ENCODE measurements at places on chromosomes 5 and 9. TPM values are rescaled to one million over a fixed set of nuclear protein-coding genes. Genes with fewer than 3 reads are reported as not detected.

DNA sequence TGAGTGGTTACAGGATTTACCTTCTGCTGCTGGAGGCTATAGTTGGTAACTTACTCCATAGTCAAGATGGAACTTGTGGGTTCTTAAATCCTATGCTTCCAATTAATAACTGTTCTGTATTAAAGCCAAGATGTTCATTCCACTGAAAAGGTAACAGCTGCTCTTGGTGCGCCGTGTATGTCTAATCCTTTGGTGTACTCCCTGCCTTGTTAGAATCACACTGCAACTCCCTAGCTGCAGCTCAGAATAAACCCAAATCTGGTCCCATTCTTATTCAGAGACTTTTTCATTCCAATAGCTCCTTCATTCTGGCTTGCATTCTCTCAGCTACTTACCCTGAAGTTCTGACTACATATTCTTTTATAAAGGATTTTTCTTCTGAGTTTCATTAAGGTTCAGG lies 1355.5 kb downstream of the MAT2B start:
- no peak overlapping the region for H3K4me3 ChIP-seq
- H3K4me1 ChIP-seq: no peaks in the 10 kb centered on the region
- no peak for DNase-seq
- H3K36me3 ChIP-seq: no peaks in the 10 kb centered on the region
- H3K27ac ChIP-seq: no peak overlapping the region

- no peaks in the 10 kb centered on the region for H3K36me3 ChIP-seq
- peaks cover 52% of the 10 kb centered on the region for H3K27me3 ChIP-seq
- no peak overlapping the region for H3K27ac ChIP-seq
- peak overlapping the region; percentile 77 for H3K4me3 ChIP-seq
- DNase-seq: no peak
These were observed 488 bp upstream of the MCTP1 start for GRCh38 chr5:95285409-95285755.

DNA sequence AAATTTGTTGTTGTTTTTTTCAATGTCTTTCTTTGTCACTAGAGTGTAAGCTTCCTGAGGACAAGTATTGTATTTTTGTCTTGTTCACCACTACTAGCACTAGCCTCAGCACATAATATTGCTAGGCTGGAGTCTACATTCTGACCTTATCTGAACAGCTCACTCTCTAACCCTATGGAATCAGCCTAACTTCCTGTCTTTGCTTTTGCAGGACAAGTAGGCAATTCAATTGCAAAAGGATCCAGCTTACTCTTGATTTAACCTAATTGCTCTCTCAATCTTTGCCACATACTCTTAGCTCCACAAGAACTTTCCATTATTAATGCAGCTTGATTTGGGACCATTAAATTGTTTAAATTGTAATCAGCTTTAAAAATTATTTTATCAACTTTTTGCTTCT lies 308.5 kb downstream of the MAN2A1 start:
- H3K4me3 ChIP-seq: no peak overlapping the region
- H3K36me3 ChIP-seq: peaks cover 3% of the 10 kb centered on the region
- H3K27me3 ChIP-seq: no peaks in the 10 kb centered on the region
- DNase-seq: no peak

DNA sequence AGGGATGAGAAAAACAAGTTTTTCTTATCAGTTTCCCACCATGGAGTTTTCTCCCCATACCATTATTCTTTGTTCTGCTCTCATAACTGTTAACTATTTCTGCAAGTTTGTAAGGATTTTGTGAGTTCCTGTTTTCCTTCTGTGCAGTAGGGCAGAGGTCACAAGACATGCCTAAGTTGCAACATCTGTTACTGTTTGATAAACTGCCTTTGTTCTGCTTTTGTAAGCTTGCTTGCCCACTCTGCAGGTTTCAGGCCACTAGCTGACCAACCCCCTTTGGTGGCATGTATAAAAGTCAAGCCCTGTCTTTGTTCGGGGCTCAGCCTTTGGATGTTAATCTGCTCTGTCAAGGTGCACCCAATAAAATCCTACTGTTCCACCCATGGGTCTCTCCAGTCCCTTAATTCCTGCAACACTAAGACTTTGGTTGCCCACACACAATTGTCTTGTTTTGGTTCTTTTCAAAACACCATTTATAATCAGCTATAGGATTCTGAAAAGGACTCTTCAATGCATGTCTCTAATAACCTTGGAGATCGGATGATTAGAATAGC lies 545.4 kb downstream of the CDH9 start:
- H3K4me1 ChIP-seq: no peaks in the 10 kb centered on the region
- no peak overlapping the region for H3K4me3 ChIP-seq
- no peak for DNase-seq
- H3K36me3 ChIP-seq: no peaks in the 10 kb centered on the region
- H3K27me3 ChIP-seq: no peaks in the 10 kb centered on the region

PRUNE2 gene
- 0.57 TPM for total RNA-seq

PCDH12 gene
- total RNA-seq: 2.2 TPM
